ENCODE measurements at places on chromosomes 7 and 10. TPM values are rescaled to one million over a fixed set of nuclear protein-coding genes. Genes with fewer than 3 reads are reported as not detected.

LRRC18 gene
- total RNA-seq: not detected

ZNF467 gene
- 6.5 TPM for total RNA-seq

YKT6 gene
- total RNA-seq: 120 TPM

IGFBP1 gene
- total RNA-seq: 2.3 TPM

GSDME gene
- total RNA-seq: 21.3 TPM

ASIC3 gene
- total RNA-seq: 0.69 TPM

SPDYE2 gene
- total RNA-seq: not detected

CLCN1 gene
- not detected for total RNA-seq

SDK1 gene
- total RNA-seq: 3.9 TPM

NEUROG3 gene
- total RNA-seq: not detected

MLXIPL gene
- not detected for total RNA-seq

PITX3 gene
- not detected for total RNA-seq

TMEM213 gene
- total RNA-seq: not detected

EN2 gene
- not detected for total RNA-seq

UCMA gene
- not detected for total RNA-seq

BLNK gene
- total RNA-seq: not detected

HSPA14 gene
- 18.0 TPM for total RNA-seq

EVX1 gene
- not detected for total RNA-seq

RPP38 gene
- 10.6 TPM for total RNA-seq

NKX6-2 gene
- not detected for total RNA-seq
